ENCODE measurements at places on chromosomes 3 and 15.

- DNase-seq, result no peak
Measured at GRCh38 chr3:121994551-121994950, 27.5 kb downstream of the ILDR1 start.

- no peak for DNase-seq
Measured at GRCh38 chr3:138902171-138902570, 44.8 kb downstream of the FOXL2 start.

- DNase-seq, result no peak
Measured at GRCh38 chr3:194877291-194878119, 191.8 kb downstream of the FAM43A start.

DNA sequence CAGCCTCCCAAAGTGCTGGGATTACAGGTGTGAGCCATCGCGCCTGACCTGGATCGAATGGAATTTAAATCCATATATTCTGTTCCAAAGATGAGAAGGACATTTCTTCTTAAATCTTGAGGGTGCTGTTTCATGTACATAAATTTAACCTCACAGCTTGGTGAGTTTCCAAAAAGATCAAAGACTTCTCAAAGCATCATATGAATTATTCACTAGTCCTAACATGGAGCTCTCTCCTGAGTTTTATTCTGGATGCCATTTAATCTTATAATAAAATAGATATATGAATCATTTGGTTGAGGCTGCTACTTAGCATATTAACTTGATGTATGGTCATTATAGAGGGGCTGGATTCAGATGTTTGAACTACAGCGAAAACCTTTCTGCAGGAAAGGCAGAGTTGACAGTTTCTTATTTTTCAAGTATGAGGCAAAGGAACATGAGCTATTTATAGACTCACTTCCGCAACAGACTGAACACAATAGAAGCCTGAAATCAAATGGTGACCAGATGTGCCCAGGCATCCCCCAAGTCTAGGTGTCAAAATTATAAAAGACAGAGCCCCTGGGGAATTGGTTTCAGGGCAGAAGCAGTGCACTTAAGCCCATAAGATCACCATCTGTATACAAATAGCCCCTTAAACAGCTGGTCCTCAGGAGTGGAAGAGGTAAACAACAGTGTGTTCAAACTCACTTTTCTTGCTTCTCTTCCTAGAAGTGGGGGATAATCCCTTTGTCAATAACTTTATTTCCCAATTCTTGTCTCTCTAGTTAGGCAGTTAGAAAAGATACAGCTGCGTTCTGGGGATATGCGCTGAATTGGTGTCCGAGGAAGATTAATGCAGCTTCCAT lies 29.7 kb downstream of the STARD9 start:
- DNase-seq, result no peak

DNA sequence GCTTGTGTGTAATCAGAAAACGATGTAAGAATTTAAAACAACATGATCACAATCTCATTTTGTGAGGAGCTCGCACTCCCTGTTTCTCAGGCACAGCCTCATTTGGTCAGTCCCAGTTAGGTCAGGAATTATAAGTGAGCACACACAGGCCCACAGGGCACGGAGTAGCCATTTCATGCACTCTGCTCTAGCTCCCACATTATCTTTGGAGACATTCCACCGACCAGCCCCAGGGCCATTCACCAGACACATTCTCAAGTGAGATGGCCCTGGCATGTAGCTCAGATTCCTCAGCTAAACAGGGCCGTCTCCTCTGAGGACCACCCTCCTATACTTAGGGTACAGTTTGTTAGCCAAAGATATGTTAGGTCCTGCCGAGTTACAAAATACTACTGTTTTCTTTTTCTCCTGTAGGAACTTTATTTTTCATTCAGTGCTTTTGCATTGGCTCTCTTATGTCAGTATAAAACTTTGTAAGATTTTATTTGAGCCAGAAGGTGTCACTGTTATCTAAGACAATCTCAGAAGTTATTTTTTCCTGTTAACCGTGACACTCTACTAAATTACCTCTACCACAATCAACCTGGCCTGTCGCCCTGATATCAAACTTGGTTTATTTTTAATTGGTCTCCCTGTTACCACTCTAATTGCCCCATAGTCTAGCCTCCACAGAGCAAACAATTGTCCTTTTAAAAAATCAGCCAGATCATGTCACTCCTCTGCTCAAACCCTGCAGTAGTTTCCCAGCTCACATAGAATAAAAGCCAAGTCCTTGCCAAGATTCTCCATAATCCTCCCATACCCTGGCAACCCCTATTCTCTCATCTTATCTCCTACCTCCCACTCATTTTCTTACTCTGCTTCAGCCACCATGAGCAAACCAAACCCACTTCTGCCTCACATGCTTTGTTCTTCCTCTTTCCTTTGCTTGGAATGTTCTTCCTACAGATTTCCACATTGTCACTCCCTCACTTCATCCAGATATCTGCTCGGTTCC lies 105.7 kb downstream of the PPP2R3A start:
- DNase-seq, result no peak

Measured in NCI-H1105 (cell line).